ENCODE measurements at places on chromosomes 7 and 10.

DNA sequence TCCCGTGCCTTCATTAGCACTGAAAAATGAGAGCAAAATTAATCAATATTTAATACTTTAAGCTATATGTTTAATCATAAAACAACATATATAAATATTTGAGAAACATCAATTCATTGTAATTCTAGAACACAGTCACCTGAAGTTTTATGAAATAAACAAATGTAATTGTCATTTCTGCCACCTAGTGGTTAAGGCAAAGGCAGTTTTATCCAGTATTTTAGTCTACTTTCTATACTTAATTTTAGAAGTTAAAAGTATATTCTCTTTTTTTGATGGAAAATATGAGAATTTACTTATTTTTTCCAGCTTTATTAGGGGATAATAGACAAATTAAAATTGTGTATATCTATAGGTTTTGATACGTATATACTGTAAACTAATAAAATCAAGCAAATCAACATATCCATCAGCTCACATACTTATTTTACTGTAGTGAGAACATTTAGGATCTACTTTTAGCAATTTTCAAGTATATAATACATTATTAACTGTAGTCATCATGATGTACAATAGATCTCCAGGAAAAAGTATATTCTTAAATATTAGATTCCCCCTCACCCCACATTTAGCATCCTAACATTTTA is 16.9 kb downstream of the PCGF6 start:
- DNase-seq: peak; percentile 44

GRCh38 chr7:74256491-74257408 is 2.6 kb upstream of the RFC2 start:
- no peak for DNase-seq

DNA sequence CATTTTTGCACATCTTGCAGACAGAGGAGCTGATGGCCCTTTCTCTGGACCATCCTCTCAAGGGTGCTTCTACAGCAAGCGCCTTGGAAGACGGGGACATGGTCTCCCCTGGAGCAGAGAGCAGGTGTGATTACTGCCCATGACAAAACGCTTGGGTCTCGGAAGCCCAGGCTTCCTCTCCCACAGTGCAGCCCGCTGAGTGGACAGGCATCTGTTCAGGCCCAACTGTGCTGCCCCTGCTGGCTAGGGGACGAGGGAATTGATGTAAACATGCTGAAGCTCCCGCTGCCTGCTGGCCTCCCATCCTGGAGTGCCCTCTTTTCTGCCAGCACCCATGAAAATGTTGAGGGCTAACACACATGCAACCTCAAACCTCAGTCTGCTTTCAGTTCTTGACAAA is 14.3 kb downstream of the IL15RA start:
- DNase-seq: no peak

DNA sequence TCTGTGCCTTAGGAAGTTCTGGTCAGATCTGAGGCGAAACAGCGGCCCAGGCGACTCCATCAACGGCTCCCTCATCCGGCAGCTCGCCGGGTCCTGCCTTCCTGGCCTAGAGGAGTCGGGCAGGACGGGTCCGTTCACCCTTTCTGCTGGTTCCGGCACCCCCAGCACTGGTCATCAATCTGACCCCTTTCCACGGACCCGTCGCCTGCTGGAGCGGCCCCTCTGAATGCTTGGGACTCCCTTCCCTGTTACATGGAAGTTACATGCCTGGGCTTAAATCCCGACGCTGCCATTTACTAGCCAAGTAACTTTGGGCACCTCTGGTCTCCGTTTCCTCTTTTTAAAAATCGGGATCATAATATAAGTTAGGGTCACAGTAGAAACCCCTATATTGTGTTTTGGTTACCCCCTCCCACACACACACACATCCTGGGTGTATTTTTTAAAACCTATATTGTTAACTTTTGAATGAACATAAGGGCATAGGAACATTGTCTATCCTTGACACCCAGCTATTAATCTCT is 607 bp upstream of the GGCT start:
- DNase-seq: no peak

- no peak for DNase-seq
Observed at GRCh38 chr7:91353848-91354247, 89.6 kb downstream of the FZD1 start.

- no peak for DNase-seq
Observed at GRCh38 chr7:94683066-94683465, 27.1 kb upstream of the SGCE start.

- DNase-seq: no peak
Observed at GRCh38 chr7:106001886-106002285, 38.8 kb downstream of the CDHR3 start.

- DNase-seq: no peak
Observed at GRCh38 chr10:89505640-89506275, 29.6 kb downstream of the SLC16A12 start.
